ENCODE measurements at places on chromosomes 6 and 20.

GRCh38 chr20:4681991-4682401 is 39.7 kb upstream of the PRND start:
- peak; percentile 33 for DNase-seq

DNA sequence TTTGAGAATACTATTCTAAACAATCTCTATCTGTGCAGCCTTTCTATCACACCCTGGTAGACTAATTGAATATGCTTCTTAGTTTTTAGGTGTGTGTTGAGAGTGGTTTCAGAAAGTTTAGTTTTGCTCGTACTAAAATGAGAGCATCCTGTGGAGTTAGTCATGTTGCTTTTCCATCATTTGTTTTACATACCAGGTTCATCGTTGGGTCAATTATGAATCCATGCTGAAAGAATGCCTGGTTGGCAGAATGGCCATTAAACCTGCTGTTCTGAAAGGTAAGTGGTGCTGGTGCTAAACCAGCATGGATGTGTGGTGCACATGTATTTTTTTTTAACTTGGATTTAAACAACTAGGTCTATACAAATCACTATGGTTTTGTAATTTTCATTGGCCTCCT is 49.3 kb downstream of the CYB5R4 start:
- DNase-seq, result no peak

DNA sequence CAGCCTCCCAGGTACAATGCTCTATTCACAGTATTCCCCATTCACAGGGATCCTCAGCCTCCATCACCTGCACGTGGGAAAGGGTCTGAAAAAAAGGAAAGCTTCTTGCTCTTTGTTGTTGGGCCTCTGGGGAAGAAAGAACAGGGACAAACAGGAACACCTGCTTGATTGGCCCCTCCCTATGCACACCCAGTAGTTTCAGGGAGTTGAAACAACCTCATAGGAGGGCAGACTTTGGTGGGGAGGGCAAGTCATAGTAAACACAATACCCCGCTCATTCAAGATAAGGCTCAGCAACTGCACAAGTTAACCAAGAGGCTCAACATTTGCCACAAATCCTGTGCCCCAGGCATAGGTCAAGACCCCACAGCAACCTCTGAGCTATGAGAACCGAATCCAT is 1.7 kb downstream of the GHRH start:
- no peak for DNase-seq

GRCh38 chr6:16129623-16130401 is 926 bp downstream of the MYLIP start:
- DNase-seq, result no peak

GRCh38 chr20:41645372-41645771 is 27.2 kb upstream of the CHD6 start:
- no peak for DNase-seq

GRCh38 chr6:43142101-43142500 is 29.0 kb upstream of the SRF start:
- no peak for DNase-seq

DNA sequence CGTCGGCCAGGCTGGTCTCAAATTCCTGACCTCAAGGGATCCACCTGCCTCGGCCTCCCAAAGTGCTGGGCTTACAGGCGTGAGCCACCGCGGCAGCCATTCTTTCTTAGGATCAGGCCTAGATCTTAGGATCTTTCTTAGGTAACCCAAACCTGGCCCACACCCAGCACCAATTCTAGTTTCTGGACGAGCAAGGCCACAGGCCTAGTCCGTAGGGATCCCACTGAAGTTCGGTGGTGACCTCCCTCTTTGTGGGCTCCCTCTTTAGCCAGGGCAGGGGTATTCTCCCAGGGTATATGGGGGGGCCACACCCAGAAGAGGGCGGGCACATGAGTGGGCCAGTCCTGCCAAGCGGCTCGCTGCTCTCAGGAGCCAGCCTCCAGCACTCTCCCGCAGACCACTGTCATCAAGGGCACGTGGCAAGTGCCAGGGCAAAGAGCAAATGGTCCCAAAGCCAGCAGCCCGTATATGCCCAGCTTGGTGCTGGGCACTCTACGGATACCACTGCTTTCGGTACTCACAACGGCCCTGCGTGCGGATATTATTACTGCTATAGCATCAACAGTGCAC is 6.5 kb downstream of the PXDC1 start:
- DNase-seq, result no peak

DNA sequence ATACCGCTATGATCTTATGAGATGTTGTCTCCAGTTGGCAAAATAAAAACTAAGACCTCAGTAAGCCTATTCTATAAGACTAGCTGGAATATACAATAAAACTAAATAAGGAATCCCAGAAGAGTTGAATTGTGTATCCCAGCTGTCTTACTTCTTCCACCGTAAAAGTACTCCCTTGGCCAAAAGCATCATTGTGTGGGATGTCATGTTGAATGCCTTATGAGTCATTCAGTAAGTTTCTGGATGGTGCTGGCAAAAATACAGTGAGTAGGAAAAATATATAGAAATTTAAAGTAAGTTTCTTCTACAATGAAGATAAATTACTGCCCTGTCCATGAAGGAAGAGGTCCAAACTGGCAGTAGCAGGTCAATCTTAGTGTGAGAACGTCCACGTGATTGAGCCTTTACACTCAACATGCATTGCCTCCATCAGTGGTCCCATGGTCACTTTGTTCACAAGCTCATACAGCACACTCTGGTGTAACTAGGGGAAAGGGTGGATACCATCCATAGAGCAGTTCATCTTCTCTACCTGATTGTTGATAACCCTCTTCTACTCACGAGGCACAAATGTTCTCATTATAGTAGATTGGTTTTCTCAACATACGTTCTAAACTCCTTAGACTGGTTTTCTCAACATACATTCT is 13.7 kb upstream of the ZNF318 start:
- peak; percentile 64 for DNase-seq

DNA sequence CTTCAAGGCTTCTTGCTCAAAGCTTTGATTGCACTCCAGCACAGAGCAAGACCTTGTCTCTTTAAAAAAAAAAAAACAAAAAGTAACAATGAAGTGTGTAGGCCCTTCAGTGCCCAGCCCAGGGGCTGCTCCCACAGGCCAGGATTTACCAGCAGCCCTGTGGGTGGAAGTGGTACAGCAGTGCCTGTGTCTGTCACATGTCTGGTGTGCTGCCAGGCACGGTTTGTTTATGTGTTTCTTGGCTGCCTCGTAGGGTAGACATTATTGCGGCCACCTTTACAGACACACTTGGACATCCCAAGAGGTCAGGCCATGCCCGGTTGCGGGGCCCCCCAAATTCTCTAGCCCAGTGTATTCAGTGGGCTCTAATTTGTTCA is 12.7 kb downstream of the DYNLRB1 start:
- no peak for DNase-seq

- no peak for DNase-seq
These were observed 853 bp downstream of the SLC22A3 start for GRCh38 chr6:160349020-160349441.

DNA sequence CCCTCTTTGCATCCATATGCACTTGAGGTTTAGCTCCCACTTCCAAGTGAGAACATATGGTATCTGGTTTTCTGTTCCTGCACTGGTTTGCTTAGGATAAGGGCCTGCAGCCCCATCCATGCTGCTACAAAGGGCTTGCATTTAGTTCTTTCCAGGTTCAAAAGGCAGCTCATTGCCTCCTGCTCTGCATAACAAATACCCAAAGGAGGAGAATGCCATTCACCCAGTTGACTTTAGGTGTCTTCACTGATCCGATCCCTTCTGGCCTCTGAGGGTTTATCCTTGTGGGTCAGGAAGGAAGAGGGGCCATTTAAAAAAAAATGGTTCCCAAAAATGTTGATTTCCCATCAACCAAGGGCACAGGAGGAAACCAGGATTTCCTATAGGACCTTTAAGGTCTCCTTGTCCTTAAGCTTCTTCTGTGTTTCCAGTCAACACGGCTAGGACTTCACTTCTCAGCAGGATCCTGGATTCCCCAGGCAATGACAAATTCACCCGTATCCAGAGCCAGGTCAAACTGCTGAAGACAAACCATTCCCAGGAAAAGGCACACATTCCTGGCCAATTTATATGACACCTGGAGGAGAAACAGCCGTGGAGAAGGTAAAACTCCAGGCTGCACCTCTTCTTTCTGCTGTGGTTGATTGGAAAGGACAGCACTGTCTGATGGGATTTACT is 447.7 kb upstream of the CDH4 start:
- no peak for DNase-seq

DNA sequence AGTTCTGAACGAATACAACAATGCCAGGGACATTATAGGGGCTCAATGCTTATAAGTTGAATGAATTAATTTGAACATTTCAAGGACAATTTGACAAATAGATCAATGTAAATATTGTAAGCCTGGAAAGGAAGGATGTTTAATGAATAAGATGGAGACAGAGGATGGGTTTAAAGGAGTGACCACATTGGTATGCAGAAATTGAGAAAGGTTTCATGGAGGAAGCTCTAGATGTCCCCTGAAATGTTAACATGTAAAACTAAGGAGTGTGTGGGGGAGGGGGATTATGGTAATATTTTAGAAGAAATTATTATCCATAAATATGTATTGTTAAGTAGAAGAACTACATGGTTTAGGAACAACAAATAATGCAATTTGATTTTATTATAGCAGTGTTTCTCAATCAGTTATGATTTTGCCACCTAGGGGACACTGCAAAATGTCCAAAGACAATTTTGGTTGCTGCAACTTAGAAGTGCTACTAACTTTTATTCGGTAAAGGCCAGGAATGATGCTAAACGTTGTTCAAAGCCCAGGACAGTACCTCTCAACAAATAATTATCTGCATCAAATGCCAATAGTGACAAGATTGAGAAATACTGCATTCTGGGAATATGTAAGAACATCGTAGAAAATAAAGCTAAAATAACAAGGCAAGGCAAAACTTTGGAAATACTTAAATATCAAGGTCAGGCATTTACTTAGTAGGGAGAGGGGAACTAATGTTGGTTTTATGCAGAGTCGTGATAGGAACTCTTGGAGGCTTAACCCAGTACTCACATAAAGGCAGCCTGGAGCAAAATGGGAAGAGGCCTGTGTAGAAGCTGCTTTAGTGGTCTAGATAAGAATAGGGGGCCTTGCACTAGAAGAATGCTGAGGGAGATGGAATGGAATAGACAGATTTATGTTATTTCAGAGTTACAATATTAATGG is 686.9 kb upstream of the CITED2 start:
- no peak for DNase-seq

DNA sequence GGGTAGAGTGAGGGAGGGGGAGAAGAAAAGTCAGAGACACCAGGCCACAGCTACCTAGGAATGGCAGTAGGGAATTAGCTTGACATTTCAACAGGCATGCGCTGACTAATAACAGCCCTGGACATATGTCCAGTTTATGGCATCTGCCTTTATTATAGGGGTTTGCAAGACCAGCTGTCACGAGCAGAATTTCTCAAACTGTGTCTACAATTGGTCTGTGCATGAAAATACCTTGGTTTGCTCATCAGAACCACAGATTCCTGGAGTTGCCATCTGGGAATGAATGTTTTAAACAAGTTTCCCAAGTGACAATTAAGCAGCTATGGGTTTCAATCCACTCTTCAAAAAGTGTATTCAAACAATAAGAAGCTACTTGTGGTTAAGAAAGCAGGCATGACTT is 110.3 kb upstream of the ENPP5 start:
- DNase-seq, result peak; percentile 38

Data from skeletal muscle cell (primary cell).